ENCODE measurements at places on chromosomes 6 and 20. TPM values are rescaled to one million over a fixed set of nuclear protein-coding genes. Genes with fewer than 3 reads are reported as not detected.
A peak's percentile ranks its signal among the peaks of the same experiment; 100 is the strongest.

BEND6 gene
- total RNA-seq, result 2.3 TPM

- H3K27me3 ChIP-seq, result no peaks in the 10 kb centered on the region
- no peak overlapping the region for H3K27ac ChIP-seq
- no peak for DNase-seq
- H3K4me3 ChIP-seq, result no peak overlapping the region
These were observed 173.3 kb upstream of the RSPO3 start for GRCh38 chr6:126945150-126945685.

RFX6 gene
- total RNA-seq, result not detected

DNA sequence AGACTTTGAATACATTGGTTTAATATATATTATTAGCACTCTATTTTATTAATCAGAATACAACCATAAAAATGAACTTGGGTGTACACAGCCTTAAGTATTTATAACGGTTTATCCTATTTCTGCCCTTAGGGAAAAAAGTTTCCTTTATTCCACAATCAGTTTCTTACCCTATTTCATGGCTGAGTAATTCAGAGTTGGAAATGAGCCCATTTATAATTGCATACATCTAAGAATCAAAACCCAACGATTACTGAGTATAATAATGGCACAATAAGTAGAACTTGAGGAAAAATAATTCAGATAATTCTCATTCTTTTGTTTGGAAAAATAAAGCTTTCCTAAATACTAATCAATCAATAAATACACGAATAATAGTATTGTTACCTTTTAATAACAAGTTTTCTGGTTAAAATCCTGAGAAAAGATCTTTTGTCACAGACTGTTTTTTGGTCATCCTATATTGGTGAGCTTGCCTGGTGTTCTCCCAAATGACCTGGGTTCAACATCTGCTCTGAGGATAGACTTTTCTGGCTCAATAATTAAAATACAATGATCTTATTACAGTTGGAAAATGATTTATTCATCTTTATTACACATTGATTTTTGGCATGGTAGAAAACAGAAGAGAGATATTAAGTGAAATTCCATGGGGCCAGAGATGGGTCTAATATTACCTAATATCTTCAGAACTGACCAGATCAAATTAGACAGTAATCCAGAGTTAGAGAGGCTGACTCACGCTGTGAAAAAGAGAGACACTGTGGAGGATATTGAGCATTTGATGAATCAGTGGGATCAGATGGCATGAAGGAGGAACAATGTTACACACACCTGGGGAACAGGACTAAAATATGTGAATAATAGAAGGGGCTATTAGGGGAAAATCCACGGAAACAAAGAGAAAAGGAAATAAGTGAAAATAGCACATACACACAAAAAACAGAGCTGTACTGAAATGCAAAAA lies 162.1 kb upstream of the TBX18 start:
- DNase-seq, result no peak
- H3K4me3 ChIP-seq, result no peak overlapping the region
- no peak overlapping the region for H3K27ac ChIP-seq
- H3K27me3 ChIP-seq, result no peaks in the 10 kb centered on the region
- no peaks in the 10 kb centered on the region for H3K4me1 ChIP-seq

- no peak for DNase-seq
- peak overlapping the region; percentile 42 for H3K27ac ChIP-seq
- H3K36me3 ChIP-seq, result no peaks in the 10 kb centered on the region
- H3K4me3 ChIP-seq, result no peak overlapping the region
- H3K27me3 ChIP-seq, result no peaks in the 10 kb centered on the region
- no peaks in the 10 kb centered on the region for H3K4me1 ChIP-seq
These were observed 108.3 kb downstream of the PSMB1 start for GRCh38 chr6:170444811-170445211.

DNA sequence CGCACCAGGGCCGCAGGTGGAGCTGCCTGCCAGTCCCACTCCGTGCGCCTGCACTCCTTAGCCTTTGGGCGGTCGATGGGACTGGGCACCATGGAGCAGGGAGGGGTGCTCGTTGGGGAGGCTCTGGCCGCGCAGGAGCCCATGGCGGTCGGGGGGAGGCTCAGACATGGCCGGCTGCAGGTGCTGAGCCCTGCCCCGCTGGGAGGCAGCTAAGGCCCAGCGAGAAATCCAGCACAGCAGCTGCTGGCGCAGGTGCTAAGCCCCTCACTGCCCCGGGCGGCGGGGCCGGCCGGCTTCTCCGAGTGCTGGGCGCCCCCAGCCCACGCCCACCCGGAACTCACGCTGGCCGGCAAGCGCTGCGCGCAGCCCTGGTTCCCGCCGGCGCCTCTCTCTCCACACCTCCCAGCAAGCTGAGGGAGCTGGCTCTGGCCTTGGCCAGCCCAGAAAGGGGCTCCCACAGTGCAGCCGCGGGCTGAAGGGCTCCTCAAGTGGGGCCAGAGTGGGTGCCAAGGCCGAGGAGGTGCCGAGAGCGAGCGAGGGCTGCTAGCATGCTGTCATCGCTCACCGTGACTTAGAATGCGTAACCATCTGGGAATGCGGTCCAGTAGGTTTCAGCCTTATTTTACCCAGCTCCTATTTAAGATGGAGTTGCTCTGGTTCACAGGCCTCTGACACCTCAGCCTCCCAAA lies 77.3 kb downstream of the C6orf52 start:
- H3K4me1 ChIP-seq, result no peaks in the 10 kb centered on the region
- H3K27ac ChIP-seq, result no peak overlapping the region
- no peaks in the 10 kb centered on the region for H3K36me3 ChIP-seq
- H3K4me3 ChIP-seq, result no peak overlapping the region
- no peak for DNase-seq

KHDC1L gene
- total RNA-seq, result not detected

SLC16A10 gene
- total RNA-seq, result 1.3 TPM

DNA sequence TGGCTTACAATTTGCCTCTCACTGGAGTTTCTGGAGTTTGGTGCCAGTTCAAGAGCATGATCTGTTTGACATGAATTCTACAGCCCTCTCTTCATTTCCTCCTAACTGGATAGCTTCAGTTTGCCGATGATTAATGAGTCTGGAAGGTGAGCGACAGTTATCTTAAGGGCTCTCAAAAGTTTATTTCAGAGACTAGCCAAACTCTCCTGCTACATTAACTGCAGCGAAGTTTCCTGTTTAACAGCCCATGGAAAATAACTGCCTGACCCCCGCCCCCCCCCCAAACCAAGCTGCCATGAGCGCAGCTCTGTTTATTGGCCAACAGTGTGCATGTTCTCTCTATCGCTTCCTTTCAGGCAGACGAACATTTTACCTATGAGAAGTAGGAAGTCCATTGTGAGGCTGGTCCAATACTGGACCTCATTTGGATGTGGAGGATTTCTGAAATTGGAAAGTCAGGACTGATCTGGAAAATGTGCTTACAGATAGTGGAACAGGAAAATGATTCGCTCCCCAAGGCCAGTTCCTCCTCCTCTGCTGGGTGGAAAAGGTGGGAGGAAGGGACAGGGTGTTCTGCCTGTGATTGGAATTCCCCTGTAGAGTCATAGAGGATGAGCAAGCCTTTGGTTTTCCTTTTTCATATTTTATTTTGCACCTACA lies 522.2 kb upstream of the JAG1 start:
- no peaks in the 10 kb centered on the region for H3K27me3 ChIP-seq
- H3K4me1 ChIP-seq, result no peaks in the 10 kb centered on the region
- no peaks in the 10 kb centered on the region for H3K36me3 ChIP-seq
- H3K4me3 ChIP-seq, result no peak overlapping the region

GRCh38 chr6:109523478-109523877 lies 40.5 kb upstream of the ZBTB24 start:
- no peak overlapping the region for H3K27ac ChIP-seq
- no peak for DNase-seq
- no peaks in the 10 kb centered on the region for H3K27me3 ChIP-seq

Measured in tibial nerve (tissue), 4 donors.